ENCODE measurements at places on chromosomes 5 and 9.
A peak's percentile ranks its signal among the peaks of the same experiment; 100 is the strongest.

GRCh38 chr5:175638305-175638704 lies 19.6 kb upstream of the HRH2 start:
- no peak for DNase-seq

GRCh38 chr5:1138445-1139245 lies 26.8 kb upstream of the SLC12A7 start:
- DNase-seq: no peak

DNA sequence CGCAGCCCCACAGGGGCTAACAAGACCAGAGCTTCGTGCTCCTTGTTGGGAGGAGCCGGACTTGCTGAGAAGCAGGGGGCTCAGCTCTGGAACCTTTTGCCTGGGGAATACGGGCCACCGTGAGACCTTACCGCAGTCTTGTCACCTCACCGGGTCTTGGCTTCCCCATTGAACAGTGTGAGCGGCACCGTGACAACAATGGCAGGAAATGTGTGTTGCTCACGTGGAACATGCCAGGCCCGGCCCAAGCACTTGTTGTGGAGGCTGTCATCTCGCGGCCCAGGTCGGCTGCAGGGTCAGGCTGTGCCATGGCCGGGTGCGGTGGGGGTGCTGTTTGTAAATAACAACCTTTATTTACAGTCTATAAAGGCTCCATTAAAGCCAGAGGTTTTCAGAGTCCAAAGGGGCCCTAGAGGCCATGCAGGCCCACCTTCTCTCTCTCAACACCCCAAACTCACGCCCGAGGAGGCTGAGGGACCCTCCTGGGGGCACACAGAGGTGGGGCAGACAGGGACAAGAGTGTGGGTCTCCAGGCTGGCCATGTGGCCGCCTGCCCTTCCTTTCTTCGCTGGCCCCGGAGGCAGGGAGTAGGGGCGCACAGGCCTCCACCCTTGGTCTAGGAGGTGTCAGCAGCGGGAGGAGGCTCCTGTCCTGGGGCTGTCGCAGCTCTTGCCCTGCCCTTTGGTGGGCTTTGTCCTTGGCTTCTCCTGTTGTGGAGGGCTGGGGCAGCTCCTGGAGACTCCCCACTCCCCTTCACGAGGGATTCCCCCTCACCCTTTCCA lies 79.7 kb downstream of the TSPAN17 start:
- DNase-seq: no peak

- DNase-seq: no peak
These were observed 252.4 kb upstream of the DAPK1 start for GRCh38 chr9:87245271-87245670.

DNA sequence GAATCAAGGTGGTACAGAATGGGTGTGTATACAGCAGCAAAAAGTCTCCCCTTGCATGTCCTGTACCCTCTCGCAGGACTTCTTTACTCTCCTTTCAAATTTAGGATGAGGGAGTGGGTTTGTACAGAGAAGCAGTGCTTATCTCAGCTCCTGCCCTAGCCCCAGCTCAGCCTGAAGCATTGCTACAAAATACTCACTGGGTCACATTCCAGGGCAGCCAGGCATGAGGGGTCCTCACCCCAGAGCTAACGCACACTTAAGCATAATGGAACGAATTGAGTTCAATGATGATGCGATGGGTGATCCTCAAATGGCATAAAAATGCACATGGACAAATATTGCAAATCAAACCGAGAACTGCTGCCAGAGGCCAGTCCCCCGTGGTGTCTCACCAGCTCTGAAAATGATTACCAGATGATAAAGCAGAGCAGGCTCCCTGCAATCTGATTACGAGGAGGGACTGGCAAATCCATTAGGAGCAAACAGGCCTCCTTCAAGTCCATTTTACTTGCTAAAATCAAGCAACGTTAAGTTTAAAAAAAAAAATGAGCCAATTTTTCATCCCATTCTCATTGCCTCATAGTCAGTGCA lies 231.6 kb upstream of the TAS2R1 start:
- DNase-seq: no peak

DNA sequence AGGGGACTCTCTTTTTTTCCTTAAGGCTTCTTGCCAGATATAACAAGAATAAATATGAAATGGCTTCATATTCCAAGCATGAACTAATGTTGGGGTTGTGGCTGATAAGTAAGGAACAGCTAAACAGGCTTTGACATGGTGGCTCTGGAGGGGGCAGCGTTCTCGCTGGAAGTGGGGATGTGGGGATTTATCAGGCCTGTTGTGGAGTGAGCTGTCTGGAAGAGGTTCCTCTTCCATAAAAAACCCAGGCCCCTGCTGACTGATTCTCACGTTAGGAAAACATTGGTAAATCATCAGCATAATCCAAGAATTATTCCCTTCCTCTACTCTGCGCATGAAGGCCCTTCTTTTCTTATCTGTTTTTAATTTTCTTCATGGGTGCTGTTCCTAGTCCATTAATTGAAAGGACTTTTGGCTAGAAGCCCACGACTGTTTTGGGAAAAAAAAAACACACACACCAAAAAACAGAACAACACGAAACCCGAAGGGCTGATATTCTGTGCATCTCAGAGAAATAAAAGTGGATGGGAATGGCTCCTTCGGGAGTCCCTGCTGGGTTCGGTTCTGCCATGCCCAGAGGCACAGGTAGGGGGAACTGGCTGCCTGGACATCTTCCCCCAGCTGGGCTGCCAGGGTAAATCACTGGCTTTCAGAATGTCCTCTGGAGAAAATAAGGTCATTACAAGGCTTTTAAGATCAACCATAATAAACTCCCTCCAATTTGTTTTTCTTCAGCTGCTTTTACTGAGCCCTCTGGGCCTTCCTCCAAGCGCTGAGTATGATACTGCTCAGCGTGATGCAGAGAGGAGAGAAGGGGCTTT lies 297.0 kb downstream of the SLIT3 start:
- no peak for DNase-seq

- DNase-seq: no peak
These were observed 75.1 kb downstream of the HRH2 start for GRCh38 chr5:175733017-175733416.

DNA sequence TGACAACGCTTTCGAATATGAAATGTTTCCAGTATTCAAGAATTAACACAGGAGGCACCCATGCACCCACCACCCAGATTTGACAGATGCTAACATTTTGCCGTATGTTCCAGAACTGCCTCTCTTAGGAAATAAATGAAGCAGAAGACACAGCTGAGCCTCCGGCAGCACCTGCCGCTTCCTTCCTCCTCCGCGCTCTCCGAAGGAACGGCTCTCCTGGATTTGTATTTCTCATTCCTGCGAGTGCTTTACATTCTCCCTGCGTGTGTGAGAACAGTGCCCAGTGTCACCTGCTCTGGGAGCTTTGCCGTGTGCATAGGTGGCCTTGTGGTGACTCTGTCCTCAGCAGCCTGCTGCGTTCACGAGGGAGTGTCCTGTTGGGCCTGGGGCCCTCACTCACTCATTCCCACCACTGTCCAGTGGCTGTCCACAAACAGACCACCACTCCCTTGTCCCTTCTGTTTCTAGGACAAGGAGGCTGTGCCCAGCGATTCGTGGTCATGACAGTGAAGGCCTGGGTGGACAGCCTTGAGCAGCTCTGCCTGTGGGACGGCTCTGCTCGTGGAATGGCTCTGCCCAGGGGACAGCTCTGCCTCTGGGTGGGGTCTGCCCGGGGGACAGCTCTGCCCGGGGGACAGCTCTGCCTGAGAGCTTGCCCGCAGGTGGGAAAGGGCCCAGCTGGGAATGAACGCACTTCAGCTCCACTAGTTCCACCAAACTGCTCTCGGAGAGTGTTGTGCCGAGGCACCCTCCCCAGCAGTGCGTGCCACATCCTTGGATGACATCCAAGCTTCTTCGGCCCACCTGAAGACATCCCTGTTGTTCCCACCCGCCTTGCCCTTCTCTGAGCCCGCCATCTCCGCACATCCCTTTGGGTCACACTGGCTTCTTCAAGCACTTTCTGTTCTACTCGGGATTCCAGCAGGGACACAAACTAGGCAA lies 170.5 kb upstream of the PPP1R26 start:
- DNase-seq: no peak

- no peak for DNase-seq
These were observed 107.9 kb upstream of the ALDH1B1 start for GRCh38 chr9:38284588-38285051.

DNA sequence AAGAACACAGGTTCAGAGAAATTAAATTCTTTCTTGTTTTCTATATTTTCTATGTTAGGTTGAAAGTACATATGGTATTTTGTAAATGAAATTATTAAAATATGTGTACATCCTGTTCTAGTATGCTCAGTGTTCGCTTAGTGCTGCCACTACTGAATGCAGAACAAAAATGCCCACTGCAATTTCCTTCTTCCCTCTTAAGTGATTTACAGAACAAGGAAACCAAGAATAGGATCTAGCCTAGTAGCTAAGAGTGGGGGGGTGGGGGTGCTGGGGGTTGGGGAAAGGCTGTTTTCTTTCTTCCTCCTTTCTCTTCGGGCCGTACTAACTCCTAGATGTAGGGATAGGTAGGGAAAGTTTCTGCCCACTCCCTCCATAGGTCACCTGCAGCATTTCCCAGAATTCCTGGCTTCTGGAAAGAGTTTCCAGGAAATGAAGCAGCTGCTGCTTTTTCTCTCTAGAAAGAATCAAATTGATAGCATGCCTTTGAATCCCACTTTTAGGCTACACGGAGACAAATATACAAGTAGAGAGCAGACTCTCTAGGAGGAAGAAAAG lies 15.7 kb downstream of the SPATA9 start:
- DNase-seq: no peak

DNA sequence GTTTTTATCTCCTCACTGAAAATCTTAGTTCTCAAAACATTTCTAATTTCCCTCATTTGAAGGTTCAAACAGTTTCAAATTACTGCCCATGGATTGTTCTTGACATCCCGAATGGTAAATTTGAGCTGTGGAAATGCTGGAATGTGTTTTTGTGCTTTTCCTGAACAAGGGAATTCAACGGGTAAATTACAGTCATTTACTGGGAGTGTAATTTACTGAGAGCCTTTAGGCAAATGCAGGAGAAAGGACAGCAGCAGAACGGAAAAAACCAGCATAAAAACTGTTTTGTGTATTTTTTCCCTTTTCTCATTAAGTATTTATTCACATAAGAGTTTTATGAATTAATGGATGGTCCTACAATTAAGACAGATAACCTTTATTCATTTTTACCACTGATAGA lies 139.2 kb downstream of the PBX3 start:
- no peak for DNase-seq

DNA sequence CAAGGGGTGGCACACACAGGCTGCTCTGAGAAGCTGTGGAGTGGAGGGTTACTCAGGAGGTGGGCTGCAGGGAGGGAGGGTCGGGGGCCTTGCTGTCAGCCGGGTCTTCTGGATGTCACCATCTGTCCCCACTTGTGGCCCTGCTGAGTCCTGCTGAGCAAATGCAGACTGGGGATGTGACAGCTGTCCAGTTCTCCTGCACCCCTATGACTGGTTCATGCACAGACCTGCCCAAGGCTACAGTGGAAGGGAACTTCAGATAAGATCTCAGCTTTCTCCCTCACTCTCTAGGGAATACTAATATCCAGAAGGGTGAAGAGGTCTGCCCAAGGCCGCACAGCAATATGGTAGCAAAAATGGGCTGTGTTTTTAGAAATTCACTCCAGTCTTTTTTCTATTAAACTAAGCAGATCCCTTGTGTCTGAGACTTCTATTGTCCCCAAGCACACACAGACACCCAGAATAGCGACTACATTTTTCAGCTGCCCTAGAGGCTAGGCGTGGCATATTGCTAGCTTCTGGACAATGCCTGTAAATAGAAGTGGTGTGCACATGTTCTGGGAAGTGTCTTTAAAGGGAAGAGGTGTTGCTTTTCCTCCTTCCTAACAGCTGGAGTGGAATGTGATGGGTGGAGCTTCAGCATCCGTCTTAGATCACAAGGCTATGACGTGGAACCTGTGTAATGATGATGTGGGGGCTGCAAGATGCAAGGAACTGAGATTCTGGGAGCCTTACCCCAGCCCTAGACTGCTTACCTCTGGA lies 51.1 kb upstream of the TBC1D2 start:
- DNase-seq: peak; percentile 3

GRCh38 chr9:116360989-116361388 lies 207.4 kb downstream of the PAPPA start:
- DNase-seq: no peak

DNA sequence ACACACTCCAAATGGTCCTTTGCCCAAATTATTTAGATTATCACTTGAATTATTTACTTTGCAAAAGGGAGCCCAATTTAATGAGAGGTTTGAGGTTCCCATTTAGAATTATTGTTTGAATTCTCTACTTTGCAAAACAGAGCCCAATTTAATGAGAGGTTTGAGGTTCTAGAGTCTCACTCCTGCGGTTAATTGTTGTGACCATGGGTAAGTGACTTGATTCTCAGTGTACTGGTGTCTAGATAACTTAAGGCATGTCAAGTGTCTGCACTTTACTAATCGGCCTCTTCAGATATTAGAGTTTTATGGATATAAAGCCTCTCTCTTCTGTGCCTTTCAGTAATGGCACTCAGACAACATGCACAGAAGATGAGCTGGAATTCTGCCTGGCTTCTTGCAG lies 67.5 kb downstream of the YIPF5 start:
- DNase-seq: peak; percentile 29

GRCh38 chr9:93155716-93156474 lies 21.8 kb upstream of the NINJ1 start:
- DNase-seq: no peak
